Hepatic stellate cell (primary cell): ENCODE measurements at places on chromosomes 5 and 9.

- no peak for DNase-seq
Observed at GRCh38 chr5:21680196-21680595, 1172.9 kb downstream of the CDH12 start.

- no peak for DNase-seq
Observed at GRCh38 chr5:29508131-29508530, 1685.4 kb upstream of the CDH6 start.

DNA sequence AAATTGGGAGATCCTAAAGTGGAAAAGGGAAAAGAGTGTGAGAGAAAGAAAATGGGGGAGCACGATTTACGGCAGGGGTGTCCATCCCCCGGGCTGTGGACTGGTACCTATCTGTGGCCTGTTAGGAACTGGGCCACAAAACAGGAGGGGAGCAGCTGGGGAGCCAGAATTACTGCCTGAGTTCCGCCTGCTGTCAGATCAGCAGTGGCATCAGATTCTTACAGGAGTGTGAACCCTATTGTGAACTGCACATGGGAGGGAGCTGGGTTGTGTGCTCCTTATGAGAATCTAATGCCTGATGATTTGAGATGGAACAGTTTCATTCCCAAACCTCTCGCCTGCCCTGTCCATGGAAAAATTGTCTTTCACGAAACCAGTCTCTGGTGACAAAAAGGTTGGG, 108.3 kb upstream of the ADAMTSL1 start:
- no peak for DNase-seq

- no peak for DNase-seq
Observed at GRCh38 chr5:83069096-83069799, 7.9 kb downstream of the TMEM167A start.

DNA sequence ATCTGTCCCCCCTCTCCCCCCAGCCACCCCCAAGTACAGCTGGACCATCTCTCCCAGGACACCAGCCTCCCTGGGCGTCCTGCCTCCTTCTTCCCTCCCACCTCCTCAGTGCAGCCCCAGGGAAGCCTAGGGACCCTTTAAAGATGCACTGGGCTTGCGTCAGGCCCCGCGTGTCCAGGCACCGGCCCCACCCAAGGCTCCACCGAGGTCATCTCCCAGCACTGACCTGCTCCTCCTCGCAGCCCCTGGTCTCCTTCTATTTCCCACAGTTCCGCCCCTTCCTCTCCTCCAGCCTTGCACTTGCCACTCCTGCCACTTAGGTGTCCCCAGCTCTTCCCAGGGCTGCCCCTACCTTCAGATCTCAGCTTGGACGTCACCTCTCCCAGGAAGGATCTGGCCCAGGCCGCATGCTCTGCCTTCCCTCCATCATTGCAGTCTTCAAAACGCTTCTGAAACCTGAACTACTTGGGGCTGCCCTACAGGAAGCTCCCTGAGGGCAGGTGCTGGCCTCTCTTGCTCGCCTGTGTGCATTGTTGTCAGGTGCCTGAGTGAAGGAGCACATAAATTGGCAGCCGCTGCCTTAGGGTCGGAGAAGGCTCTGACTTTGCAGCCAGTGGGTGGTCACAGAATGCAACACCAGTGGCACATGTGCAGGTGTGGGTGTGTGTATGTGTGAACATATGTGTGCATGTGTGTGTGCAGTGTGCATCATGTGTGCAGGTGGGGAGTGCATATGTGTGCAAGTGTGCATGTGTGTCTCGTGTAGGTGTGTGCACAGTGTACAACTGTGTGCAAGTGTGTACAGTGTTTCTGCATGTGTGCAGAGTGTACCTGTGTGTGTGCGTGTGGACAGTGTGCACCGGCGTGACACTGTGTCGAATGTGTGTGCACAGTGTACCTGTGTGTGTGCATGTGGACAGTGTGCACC, 152.9 kb downstream of the C9orf50 start:
- no peak for DNase-seq

GRCh38 chr5:1207555-1207954, 6.2 kb downstream of the SLC6A19 start:
- DNase-seq, result no peak

DNA sequence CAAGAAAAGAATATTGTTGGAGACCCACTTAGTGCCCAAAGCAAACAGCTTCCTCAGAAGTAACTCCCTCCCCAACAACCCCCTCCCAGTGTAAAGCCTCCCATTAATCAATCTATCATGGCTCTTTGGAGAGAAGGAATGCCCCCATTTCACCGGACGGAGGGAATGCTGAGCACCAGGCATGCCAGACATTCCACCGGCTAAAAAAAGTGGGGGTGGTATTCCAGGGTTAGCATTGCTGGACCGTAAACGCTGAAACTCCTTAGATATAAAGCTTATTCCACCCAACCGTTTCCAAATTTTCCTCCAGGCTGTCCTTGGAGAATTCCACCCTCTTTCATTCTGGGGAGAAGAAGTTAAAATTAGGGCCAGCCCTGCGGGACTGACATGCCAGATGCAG, 363 bp upstream of the MAMDC2 start:
- no peak for DNase-seq

- DNase-seq, result peak; percentile 21
Observed at GRCh38 chr5:109584986-109585599, 104.6 kb upstream of the MAN2A1 start.

- no peak for DNase-seq
Observed at GRCh38 chr9:85895685-85896084, 45.3 kb upstream of the NAA35 start.

DNA sequence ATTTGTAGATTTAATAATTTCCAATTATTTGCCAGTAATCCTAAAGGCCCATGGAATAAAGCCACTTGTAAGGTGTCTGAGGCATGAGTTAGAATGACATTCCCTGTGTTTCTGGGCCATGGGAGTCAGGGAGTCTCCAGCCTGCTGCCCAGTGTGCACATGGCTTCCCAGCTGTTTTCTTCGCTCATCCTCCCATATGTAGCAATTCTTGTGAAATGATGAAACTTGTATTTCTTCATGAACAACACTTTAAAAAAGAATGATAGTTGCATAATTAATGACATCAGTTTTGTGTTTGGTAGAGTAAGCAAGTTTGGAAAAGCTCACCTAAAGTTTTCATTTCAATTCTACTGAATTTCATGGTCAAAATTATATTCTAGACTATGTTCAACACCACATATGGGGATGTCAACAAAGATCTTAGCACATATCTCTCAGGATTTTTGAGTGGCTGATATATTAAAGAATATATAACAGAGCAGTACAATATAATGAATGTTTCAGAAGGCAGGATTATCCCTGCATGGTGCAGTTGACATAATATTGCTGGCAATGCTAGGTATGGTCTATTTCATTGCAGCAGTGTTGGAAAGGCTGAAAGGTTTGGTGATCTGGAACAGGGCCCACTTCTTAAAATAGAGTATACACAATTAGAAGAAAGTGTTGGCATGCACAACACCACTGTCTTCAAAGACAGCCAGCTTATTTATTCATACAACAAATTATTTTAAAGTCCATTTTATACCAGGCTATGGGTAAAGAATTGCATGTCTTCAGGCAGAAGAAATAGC, 44.7 kb downstream of the GRIN3A start:
- DNase-seq, result no peak
